HAP-1 (cell line): ENCODE measurements at places on chromosomes 13 and 19.
A peak's percentile ranks its signal among the peaks of the same experiment; 100 is the strongest.

GRCh38 chr19:35805526-35806102, 7.0 kb downstream of the PRODH2 start:
- no peak for DNase-seq

- no peak for DNase-seq
These were observed 220.5 kb downstream of the RBM26 start for GRCh38 chr13:79185580-79185979.

GRCh38 chr13:66138172-66138811, 1091.8 kb downstream of the PCDH9 start:
- DNase-seq, result no peak

GRCh38 chr13:91144054-91144453, 203.4 kb upstream of the MIR17HG start:
- DNase-seq, result no peak

DNA sequence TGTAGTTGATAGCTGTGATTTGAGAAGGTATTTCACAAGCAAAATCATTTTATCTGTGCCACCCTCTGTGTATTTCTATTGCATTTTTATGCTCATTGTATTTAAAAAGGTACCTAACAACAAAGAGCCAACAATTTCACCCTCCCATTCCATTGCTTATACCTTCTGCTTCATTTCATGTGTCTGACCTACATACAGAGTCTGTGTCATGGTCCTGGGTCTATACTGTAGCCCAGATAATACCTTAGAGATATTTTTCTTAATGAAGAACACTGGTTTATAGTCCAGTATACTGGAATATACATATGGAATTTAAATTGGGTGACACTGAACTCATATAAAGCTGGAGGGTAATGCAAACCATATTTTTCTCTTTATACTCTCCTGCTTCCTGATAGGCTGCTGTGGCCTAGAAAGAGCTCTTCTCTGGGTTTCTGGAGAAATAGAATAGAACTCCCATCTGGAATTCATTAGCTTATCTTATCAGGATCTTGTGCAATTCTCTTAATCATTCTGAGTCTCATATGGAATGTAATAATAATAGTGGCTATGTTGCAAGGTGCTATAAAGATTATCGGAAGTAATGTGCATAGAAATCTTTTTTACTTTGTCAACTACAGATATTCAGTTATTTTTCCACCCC, 31.8 kb upstream of the SPART start:
- no peak for DNase-seq

DNA sequence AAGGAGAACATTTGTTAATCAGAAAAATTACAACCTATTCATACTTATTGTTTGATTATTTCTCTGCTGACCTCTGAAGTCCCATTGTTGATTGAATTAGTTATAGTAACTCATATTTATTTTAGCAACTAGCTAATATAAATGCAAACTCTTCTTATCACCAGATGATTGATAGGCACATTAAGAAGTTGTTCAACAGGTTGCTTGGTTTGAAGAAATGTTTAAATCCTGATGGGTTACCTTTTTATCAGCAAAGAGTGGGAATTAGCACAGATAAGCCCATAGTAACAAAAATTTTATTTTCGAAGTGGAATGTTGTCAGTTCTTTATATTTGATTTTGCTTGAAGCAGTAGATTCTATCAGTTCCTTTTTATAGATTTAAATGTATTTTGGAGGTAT, 44.4 kb downstream of the KLF5 start:
- DNase-seq, result no peak

GRCh38 chr19:5154129-5154798, 185.4 kb downstream of the KDM4B start:
- no peak for DNase-seq

DNA sequence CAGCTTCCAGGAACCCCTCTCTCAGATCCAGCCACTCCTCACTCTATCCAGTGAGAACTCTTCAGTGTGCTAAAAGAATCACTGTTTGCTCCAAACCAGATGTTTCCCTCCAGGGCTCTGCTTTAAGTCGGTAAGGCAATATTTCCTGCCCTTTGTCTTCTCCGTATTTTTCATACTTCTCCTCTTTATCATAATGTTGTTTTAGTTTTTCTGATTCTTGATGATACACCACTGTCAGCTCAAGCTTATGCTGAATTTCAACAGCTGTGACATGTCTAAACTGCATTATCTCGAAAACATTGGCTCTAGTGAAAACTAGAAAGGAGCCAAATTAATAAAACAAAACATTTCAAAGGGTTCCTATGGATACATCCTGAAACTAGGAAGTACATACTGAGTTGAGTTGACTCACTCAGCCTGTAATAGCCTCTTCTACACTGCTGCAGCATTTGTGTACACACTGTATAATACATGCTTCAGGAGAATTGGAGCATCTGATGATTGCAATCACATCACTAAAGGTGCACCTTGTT, 39.8 kb downstream of the GPR180 start:
- DNase-seq, result no peak

GRCh38 chr13:50991579-50992521, 82.3 kb downstream of the RNASEH2B start:
- no peak for DNase-seq

GRCh38 chr19:48394331-48395169, 1.1 kb downstream of the GRIN2D start:
- DNase-seq, result peak; percentile 50

- DNase-seq, result no peak
These were observed 356.6 kb downstream of the FOXO1 start for GRCh38 chr13:40309881-40310280.

DNA sequence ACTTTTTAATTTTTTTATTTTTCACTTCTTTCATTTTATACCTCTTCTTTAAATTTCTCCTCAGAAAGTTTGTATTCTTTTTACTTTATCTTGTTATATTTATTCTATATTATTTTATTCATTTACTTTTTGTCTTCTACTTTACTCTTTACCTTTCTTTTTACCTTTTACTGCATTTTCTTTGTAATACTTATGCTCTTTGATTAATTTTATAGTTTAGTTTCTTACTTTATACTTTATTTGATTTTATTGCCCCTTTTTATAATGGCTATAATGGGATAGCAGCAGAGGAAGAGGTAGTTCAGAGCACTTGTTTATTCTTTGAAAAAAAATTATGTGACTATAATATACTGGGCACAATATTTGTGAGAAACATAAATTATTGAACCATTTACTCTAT, 542.6 kb upstream of the SPRY2 start:
- no peak for DNase-seq

- DNase-seq, result no peak
These were observed 677 bp upstream of the LRCH1 start for GRCh38 chr13:46552303-46552682.

- no peak for DNase-seq
These were observed 2180.2 kb upstream of the PCDH20 start for GRCh38 chr13:63595811-63596210.

DNA sequence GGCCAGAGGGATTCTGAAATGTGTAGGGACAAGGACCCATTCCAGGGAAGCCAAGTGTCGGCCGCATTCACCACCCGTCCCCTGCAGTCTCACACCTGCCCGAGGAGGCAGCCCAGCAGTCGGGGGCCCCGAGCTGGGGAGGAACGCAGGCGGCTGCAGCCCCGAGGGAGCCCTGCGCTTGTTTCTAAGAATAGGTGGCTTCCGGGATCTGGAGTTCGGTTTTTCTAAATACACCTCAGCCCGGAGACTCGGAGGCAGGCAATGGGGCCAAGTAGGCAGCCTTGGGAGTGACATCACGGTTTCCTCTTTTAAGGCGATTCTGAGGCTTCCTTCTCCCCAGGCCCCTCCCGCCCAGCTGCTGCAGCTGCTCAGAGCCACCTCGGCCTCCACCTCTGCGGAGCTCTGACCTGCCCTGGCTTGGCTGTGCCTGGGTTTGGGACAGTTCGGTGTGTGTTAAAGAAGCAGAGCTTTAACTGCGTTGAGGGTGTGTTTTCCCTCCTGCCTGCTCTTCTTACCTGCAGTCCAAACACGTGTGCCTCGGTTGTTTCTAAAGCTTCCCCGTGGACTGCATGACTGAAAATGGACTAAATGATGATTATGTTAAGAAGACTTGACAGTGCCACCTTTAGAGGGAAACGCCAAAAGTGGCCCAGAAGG, 80.5 kb downstream of the COL4A2 start:
- DNase-seq, result no peak

DNA sequence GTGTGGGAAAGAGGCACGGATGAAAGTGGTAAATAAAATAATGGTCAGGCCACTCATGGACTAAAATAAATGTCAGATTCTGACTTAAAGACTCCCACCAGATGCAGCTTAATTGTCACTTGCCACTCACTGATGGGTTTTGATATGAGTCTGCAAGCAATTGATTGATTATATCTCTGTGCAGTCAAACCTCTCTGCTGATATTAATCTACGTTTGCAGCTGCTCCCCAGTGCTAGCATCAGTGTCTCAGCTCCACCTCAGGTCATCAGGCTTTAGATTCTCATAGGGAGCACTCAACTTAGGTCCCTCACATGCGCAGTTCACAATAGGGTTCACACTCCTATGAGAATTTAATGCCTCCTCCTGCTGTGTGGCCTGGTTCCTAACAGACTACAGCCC, 195.3 kb downstream of the B3GLCT start:
- no peak for DNase-seq

- DNase-seq, result no peak
These were observed 382.9 kb downstream of the KLF12 start for GRCh38 chr13:73751290-73751689.
